ENCODE measurements at places on chromosomes 5 and 9. TPM values are rescaled to one million over a fixed set of nuclear protein-coding genes. Genes with fewer than 3 reads are reported as not detected.

Gene KLF9
- total RNA-seq, result 6.3 TPM

Gene CER1
- total RNA-seq, result not detected

Gene SLC31A2
- 3.7 TPM for total RNA-seq

Gene PDE8B
- 0.35 TPM for total RNA-seq

Gene GPR150
- total RNA-seq, result not detected

Gene SPATA31C1
- 0.14 TPM for total RNA-seq

Gene CTSL
- total RNA-seq, result 80.9 TPM

Gene SLC6A19
- not detected for total RNA-seq

Gene GRM6
- not detected for total RNA-seq

Gene DBH
- not detected for total RNA-seq

Gene IRX2
- 17.2 TPM for total RNA-seq

Gene ALDH1A1
- total RNA-seq, result 0.87 TPM

Gene FUT7
- total RNA-seq, result not detected

Gene NUTM2F
- not detected for total RNA-seq
